ENCODE measurements at places on chromosomes 5 and 9.

DNA sequence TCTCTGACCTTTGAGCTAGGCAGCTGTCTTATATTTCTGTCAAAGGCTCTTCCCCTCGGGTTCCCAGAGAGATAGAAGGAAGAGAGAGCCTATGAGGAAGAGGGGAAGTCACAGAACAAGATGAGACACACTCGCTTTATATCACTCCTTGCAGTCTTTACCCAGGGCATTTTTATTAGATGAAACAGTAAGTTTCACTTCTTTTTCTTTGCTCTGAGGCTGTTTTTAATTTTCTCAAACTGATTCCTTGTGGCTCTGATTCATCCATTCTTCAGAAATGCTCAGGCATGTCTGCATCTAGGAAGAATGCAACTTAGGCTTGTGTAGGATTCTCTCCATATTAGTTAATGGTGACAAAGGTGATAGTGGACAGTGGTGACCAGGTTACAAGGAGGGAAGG lies 132.9 kb upstream of the CHD1 start:
- DNase-seq, result no peak

GRCh38 chr5:58724992-58725391 lies 142.1 kb downstream of the RAB3C start:
- no peak for DNase-seq

- no peak for DNase-seq
Measured at GRCh38 chr9:114374936-114375335, 12.8 kb downstream of the AKNA start.

DNA sequence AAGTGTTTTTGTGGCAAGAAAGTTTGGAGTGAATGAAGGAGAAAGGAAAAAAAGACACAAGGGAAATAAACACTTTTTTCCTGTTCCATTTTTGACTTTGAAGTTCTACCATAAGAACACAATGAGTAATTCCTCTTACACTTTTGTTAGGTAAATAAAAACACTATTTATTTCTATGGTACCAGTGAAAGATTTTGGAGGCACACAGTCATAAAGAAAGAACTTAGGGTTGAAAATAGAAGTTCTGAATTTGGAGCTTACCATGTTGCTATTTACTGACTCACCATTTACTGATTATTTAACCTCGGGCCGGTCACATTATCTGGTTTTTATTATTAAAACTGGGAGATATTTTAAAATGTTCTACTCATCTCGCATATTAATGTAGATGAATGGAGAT lies 367.8 kb downstream of the TLE1 start:
- DNase-seq, result no peak

DNA sequence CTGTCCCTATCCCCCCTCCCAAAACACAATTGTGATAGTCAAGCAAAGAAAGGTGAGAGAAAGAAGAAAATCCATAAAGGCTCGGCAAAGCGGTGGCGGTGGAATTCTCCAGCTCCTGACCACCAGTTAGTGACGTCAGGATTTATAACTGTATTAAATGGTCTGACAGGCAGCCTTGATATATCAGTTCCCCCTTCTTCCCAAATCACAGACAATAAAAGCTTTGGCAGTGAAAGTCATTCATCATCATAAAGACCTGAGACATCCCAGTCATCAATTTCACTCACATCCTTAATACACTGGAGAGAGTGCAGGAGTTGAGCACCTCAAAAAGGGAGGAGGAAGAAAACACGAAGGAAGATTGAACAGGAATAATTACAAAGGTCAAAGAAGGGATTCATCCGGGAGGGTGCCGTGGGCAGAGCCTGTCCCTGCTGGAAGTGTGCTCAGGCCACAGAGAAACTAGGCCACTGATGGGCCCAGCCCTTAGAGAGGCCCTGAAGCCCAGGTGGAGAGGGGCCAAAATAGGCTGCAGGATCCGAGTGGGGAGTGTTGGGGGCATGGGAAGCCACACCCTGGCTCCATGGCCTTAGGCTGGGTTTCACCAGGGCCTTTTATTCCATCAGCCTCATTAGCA lies 131.9 kb downstream of the PAX5 start:
- DNase-seq, result no peak

Data from CD4-positive, alpha-beta T cell treated with Interleukin-17A for 4 hours (primary cell).